Lung (tissue), 17 donors: ENCODE measurements at places on chromosomes 7 and 10.

DNA sequence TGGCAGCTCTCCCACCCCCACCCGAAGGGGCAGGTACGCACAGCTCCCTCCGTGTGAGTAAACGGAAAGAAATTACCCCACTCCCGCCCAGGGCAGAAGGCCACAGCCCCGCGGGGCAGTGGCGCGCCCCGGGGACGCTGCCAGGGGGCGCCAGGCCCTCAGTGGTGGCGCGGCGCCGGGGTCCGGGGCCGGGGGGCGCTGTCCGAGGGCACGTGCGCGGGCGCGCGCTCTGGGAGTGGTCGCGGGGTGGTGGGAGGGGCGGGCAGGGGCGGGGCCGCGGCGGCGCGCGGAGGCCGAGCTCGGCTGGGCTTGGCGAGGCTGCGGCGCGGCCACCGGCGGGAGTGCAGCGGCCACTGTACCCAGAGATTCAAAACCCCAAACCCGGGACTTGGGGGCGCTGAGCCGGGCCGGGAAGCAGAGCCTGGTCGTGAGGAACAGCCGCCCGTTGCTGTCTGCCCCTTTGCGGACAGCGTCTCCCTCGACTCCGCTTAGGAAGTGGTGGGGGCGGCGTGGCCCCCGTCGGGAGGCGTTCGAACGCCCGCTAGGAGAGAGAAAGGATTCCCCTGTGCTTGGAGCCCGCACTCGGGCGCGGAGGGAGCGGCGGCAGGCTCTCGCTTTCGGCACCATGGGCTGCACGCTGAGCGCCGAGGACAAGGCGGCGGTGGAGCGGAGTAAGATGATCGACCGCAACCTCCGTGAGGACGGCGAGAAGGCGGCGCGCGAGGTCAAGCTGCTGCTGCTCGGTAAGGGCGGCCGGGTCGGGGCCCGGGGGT lies at the start of gene GNAI1:
TSS of gene GNAI1 (plus strand) at position 296 of the 773 bp plus-strand sequence. CDS start at position 626, 330 bp downstream.
- no peaks in the 10 kb centered on the region for H3K27me3 ChIP-seq
- peak within 1 kb of the TSS; percentile 67 for H3K27ac ChIP-seq
- H3K4me3 ChIP-seq = peak within 1 kb of the TSS; percentile 87
- DNase-seq = peak; percentile 93
- H3K4me1 ChIP-seq = peaks cover 34% of the 10 kb centered on the region
- no peaks in the 10 kb centered on the region for H3K36me3 ChIP-seq

- H3K27me3 ChIP-seq = no peaks in the 10 kb centered on the region
- no peaks in the 10 kb centered on the region for H3K4me1 ChIP-seq
- no peak overlapping the region for H3K4me3 ChIP-seq
- peak; percentile 60 for DNase-seq
- H3K27ac ChIP-seq = no peak overlapping the region
Observed at GRCh38 chr7:16801111-16801542, 3.7 kb downstream of the AGR2 start.

- H3K4me1 ChIP-seq = peaks cover 1% of the 10 kb centered on the region
- H3K27me3 ChIP-seq = no peaks in the 10 kb centered on the region
- H3K36me3 ChIP-seq = no peaks in the 10 kb centered on the region
- peak; percentile 49 for DNase-seq
Observed at GRCh38 chr10:86775056-86775869, 18.8 kb downstream of the BMPR1A start.

GRCh38 chr7:39709768-39710311 lies 86.5 kb downstream of the RALA start:
- H3K36me3 ChIP-seq = peaks cover 7% of the 10 kb centered on the region
- no peak overlapping the region for H3K27ac ChIP-seq
- peaks cover 16% of the 10 kb centered on the region for H3K4me1 ChIP-seq
- no peak overlapping the region for H3K4me3 ChIP-seq
- no peaks in the 10 kb centered on the region for H3K27me3 ChIP-seq

DNA sequence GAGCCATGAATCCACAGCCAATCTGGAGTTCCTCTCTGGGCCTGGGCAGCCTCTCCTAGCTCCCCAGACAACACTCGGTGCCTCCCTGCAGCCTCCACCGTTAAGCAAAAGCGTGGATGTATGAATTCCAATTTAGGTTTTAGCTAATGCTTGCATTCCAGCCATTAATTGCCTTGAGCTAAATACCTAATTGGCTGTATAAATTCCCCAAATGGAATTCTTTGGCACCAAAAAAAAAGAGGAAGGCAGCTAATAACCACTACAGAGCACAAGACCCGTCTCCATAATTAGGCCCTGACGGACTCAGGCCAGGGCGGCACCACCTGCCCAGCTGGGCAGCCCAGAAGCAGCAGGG lies 140.5 kb downstream of the PTPRN2 start:
- no peaks in the 10 kb centered on the region for H3K36me3 ChIP-seq
- H3K4me3 ChIP-seq = no peak overlapping the region
- H3K4me1 ChIP-seq = no peaks in the 10 kb centered on the region
- no peak overlapping the region for H3K27ac ChIP-seq

- H3K4me3 ChIP-seq = no peak overlapping the region
- peak; percentile 93 for DNase-seq
- H3K27me3 ChIP-seq = no peaks in the 10 kb centered on the region
Observed at GRCh38 chr10:104540181-104540580, 100.9 kb upstream of the SORCS3 start.

GRCh38 chr7:107118109-107118900 lies 50.5 kb upstream of the HBP1 start:
- H3K27me3 ChIP-seq = no peaks in the 10 kb centered on the region
- no peak overlapping the region for H3K4me3 ChIP-seq
- peak; percentile 69 for DNase-seq
- no peaks in the 10 kb centered on the region for H3K36me3 ChIP-seq
- H3K4me1 ChIP-seq = peaks cover 5% of the 10 kb centered on the region
- H3K27ac ChIP-seq = no peak overlapping the region

DNA sequence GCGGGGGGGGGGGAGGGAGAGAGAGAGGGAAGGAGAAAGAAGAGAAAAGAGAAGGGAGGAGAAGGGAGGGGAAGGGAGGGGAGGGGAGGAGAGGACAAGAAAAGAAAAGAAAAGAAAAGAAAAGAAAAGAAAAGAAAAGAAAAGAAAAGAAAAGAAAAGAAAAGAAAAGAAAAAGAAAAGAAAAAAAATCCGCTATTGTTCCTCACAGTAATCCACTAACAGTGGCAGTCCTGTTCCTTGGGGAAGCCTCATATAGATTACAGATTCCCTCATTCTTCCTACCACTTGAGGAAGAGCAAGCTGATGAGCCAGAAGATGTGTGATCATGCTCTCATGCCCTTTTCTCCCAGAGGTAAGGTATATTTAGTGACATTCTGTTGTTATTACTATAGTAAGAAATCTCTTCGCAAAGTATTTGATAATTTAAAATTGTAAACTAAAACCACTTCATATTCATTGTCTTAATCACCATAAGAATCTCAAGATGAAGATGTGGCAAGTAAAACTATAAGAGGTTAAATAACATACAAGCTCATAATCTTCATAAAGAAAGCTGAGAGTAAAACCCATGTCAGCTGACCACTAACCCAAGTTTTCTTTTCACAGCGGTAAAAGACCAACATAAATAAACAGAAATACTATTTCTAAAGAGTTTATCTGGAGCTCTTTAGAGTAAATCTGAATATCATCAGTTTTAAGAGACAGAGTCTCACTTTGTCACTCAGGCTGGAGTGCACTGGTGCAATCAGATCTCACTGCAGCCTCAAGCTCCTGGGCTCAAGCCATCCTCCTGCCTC lies 128.1 kb downstream of the JMJD1C start:
- no peaks in the 10 kb centered on the region for H3K4me1 ChIP-seq
- H3K27me3 ChIP-seq = no peaks in the 10 kb centered on the region
- no peak overlapping the region for H3K27ac ChIP-seq
- H3K4me3 ChIP-seq = no peak overlapping the region
- no peaks in the 10 kb centered on the region for H3K36me3 ChIP-seq
- DNase-seq = no peak

DNA sequence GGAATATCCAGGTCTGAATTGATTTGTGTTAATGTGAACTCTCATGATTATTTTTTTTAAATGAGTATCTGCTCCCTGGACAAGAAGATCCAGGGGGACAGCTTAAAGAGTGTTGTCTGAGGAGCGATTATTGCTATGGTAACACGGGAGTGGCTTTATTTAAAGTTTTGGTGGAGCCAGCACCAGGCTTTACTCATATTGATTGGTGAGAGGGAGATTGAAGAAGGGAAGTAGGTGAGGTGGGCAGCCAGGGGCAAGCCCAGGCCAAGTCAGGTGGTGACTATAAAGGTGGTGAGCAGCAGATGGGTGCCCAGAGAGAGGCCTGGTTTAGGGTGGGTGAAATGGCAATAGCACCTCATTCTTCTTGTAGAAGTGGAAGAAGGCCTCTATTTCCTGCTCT lies 10.2 kb upstream of the AGR2 start:
- no peak for DNase-seq
- no peaks in the 10 kb centered on the region for H3K4me1 ChIP-seq
- no peaks in the 10 kb centered on the region for H3K36me3 ChIP-seq
- no peak overlapping the region for H3K4me3 ChIP-seq

DNA sequence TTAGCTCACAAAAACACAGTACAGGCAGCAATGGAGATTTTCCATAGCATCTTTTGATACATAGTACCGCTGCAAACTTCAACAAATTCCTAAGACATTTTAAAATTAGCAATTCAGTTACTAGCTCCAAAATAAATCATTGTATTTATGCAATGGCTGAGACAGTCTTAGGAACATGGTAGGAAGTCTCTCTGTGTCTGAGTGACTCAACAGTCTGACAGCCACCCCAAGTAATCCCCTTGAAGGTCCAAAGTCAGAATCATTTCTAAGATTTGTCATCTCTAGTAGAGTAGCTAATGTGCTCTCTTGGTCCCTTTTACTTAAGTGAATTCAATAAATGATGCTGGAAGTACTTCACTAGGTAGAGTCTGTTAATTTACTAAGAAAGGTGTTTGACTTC lies 93.8 kb upstream of the NOBOX start:
- no peaks in the 10 kb centered on the region for H3K27me3 ChIP-seq
- H3K27ac ChIP-seq = no peak overlapping the region
- DNase-seq = no peak

GRCh38 chr7:121006711-121007315 lies 18.3 kb downstream of the CPED1 start:
- DNase-seq = peak; percentile 79
- no peak overlapping the region for H3K27ac ChIP-seq
- H3K27me3 ChIP-seq = no peaks in the 10 kb centered on the region
- H3K4me3 ChIP-seq = no peak overlapping the region
- H3K4me1 ChIP-seq = no peaks in the 10 kb centered on the region

GRCh38 chr7:100603726-100604027 lies 1.5 kb downstream of the PCOLCE start:
- H3K4me1 ChIP-seq = no peaks in the 10 kb centered on the region
- peak; percentile 43 for DNase-seq
- H3K27me3 ChIP-seq = no peaks in the 10 kb centered on the region
- no peaks in the 10 kb centered on the region for H3K36me3 ChIP-seq

DNA sequence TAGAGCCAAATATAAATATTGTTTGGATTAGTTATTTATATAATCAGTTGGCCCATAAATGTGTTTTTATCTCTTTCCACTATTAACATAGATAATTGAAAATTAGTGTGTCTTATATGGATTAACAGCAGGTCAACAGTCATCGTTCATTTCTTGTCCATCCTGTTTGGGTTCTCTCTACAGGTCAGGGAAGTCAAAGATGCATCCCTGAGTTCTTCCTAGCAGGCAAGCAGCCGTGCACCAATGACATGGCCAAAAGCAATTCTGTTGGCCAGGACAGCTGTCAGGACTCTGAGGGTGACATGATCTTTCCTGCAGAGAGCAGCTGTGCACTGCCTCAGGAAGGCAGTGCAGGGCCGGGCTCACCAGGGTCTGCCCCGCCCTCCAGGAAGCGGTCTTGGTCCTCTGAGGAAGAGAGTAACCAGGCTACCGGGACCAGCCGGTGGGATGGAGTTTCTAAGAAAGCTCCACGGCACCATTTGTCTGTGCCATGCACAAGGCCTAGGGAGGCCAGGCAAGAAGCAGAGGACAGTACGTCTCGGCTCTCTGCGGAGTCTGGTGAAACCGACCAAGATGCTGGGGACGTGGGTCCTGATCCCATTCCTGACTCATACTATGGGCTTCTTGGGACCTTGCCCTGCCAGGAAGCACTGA lies 15.9 kb downstream of the FBH1 start:
- H3K36me3 ChIP-seq = peaks cover 8% of the 10 kb centered on the region
- no peak overlapping the region for H3K4me3 ChIP-seq

DNA sequence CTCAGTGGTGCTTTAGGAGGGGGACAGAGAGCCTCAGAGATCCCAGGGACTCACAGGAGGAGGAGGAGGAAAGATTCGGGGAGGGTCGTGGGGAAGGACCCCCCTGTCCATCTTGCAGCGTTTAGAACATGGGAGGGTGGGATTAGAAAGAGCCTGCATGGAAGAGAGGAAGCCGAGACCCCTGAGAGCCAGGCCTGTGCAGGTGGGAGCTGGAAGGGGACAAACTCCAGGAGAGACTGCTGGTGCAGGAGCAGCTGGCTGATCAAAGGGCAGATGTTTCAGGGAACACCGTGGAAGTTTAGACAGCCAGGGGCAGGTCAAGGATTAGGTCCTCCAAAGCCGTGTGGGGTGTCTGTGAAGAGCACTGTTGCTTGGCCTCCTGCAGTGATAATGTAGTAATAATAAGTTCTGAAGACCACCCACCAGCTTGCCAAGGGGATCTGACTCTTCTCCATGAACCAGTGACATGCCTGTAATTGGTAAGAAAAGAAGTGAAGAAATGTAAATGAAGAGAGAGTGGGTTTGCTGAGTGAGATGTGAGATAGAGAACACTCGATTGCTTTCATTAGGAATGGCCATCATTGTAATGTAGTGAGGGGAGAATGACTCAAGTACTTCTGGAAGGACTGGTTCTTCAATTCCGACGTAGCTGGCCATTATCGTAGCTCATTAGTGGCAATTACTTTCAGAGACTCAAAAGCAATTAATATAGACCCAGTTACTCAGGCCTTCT lies 425.6 kb downstream of the PAXIP1 start:
- no peak overlapping the region for H3K27ac ChIP-seq
- no peak for DNase-seq
- H3K36me3 ChIP-seq = no peaks in the 10 kb centered on the region
- H3K4me3 ChIP-seq = no peak overlapping the region
- H3K27me3 ChIP-seq = no peaks in the 10 kb centered on the region
- H3K4me1 ChIP-seq = no peaks in the 10 kb centered on the region

DNA sequence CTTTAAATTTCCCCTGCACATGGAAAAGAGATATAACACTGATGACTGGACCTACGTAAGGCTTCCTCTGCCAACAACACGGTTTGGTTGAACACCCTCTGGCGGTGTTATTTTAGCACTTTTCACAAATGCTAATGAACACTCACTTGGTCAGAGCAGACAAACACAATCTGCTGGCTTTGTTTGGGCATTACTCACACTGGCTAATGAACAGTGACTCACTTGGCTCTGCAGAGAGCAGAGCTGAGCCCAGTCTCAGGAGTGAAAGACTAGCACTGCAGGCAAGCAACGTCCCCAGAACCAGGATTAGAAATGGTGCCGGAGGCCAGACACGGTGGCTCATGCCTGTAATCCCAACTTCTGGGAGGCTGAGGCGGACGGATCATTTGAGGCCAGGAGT lies 430.8 kb downstream of the PLXNA4 start:
- peaks cover 2% of the 10 kb centered on the region for H3K27me3 ChIP-seq
- H3K4me1 ChIP-seq = no peaks in the 10 kb centered on the region
- no peaks in the 10 kb centered on the region for H3K36me3 ChIP-seq
- DNase-seq = no peak

- H3K27me3 ChIP-seq = no peaks in the 10 kb centered on the region
- no peaks in the 10 kb centered on the region for H3K4me1 ChIP-seq
- no peak overlapping the region for H3K27ac ChIP-seq
- H3K36me3 ChIP-seq = peaks cover 7% of the 10 kb centered on the region
- no peak for DNase-seq
Observed at GRCh38 chr10:15220445-15220844, 52.0 kb upstream of the NMT2 start.

GRCh38 chr10:131461093-131461492 lies 149.6 kb upstream of the TCERG1L start:
- no peaks in the 10 kb centered on the region for H3K4me1 ChIP-seq
